ENCODE measurements at places on chromosomes 3 and 15.

DNA sequence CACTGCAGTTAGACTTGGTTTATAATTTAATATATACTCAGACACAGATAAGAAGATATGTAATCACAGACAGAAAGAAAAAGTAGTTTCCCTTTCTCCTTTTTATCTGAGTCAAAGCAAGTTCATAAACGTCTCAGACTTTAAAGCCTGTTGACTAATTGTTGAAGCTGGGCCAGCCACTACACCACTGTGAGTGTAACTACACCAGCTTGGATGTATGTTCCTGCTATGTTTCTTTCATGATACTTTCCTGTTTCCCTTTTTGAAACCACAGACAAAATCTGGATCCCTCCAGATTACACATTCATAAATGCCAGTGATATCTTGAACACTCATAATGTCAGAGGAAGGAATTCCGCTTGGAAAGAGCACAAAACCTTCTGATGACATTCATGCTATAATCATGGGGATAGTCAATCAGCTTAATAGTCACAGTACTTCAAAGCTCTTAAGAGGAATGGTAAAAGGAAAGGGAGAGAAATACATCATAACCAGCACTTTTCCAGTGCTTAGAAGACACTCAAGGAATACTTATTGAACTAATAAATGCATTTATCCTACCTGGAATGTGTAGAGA lies 32.0 kb downstream of the KCNMB2 start:
- no peak for DNase-seq

GRCh38 chr3:8441969-8442559 lies 59.6 kb upstream of the LMCD1 start:
- no peak for DNase-seq

GRCh38 chr3:45317710-45318109 lies 70.7 kb upstream of the LARS2 start:
- no peak for DNase-seq

DNA sequence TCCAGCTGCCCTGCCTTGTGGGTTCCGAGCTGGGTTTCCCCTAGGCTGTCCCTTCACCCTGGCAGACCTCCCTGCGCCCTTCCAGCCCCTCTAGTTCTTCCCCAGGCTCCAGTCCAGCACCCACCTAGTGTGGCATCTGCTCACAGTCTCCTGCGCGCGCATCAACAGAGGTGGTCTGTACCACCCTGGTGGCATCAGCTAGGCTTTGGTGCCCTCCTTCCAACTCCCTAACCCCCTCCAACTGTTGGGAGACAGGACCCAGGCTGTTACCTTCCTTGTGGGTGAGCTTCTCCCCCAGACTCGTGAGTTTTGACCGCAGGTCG lies 8.0 kb downstream of the CALML4 start:
- DNase-seq, result no peak

- no peak for DNase-seq
Observed at GRCh38 chr3:170992854-170993253, 33.7 kb downstream of the SLC2A2 start.

GRCh38 chr3:190593075-190593474 lies 79.2 kb downstream of the IL1RAP start:
- DNase-seq, result no peak

DNA sequence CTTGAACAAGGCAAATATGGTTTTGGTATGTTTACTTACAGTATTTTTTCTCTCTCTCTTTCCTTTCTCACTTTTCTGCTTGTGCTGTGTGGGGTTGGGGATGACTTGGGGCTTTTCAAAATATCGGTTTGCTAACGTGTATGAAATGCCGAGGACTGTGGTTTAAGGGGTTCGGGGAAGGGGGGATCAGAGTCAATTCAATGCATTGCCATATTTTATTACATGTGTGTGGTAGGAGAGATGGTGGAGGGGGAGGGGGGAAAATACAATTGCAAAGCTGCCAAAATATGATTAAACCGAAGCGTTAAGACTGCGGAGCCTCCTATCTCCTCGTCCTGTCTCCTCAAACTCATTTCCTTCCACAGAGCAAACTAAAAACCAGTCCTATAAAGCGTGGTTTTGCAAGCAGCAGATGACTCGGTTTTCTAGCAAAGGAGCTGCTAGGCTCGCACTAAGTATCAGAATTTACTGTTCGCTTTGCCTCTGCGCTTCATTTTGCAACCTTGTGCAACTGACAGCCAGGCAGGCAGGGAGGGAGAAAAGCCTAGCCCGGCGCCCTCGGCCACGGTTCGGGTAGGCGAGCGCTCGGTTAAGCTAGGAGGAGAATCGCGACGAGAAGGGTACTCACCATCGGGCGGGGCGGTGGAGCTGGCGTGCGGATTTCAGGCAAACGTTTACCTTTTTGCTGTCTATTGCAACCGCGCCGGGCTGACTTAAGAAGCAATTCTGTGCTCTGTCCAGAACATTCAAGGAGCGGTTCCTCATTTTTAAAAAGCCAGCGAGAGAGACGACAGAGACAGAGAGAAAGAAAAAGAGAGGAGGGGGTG lies 4.0 kb upstream of the NR2F2 start:
- peak; percentile 61 for DNase-seq

DNA sequence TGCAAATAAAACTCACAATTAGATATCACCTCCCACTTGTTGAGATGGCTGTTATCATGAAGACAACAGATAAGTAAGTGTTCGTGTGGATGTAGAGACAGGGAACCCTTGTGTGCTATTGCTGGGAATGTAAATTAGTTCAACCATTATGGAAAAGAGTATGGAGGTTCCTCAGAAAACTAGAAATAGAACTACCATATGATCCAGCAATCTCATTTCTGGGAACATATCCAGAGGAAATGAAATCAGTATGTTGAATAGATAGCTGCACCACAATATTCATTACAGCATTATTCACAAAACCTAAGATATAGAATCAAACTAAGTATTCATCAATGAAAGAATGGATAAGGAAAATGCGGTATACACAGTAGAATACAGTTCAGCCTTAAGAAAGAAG lies 418.7 kb upstream of the CNTN6 start:
- no peak for DNase-seq

DNA sequence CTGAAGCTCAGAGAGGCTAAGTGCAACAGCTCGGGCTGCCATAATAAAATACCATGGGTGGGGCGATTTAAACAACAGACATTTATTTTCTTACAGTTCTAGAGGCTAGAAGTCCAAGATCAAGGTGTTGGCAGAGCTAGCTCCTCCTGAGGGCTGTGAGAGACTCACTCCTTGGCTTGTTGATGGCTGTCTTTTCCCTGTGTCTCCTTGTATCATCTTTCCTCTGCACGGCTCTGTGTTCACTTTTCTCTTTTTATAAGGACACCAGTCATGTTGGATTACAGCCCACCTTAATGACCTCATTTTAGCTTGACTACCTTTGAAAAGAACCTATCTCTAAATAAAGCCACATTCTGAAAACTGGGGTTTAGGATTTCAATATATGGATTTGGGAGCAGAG lies 129.7 kb downstream of the RPL22L1 start:
- DNase-seq, result no peak

GRCh38 chr3:138327831-138328230 lies 1.8 kb downstream of the NME9 start:
- no peak for DNase-seq

DNA sequence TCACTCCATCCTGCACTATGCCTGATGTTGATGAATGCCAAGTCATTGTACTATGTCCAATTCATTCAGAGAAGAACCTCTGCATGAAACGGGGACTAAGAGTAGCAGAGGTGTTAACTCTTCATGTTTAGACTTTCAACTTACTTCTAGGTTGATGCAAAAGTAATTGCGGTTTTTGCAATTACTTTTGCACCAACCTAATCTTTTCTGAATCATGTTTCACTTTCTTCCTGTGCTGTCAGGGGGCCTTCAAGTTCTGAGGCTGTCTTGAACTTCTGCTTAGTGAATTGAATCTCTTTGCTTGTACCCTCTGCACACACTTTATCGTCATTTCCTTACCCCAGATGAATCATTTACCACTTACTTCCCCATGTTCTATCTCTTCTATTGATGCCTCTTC lies 636.2 kb downstream of the NAALADL2 start:
- DNase-seq, result no peak

- no peak for DNase-seq
Observed at GRCh38 chr15:39784125-39784524, 1.5 kb upstream of the FSIP1 start.

GRCh38 chr3:168002786-168003368 lies 92.8 kb downstream of the GOLIM4 start:
- no peak for DNase-seq

GRCh38 chr3:110343945-110344344 lies 727.7 kb upstream of the NECTIN3 start:
- no peak for DNase-seq

DNA sequence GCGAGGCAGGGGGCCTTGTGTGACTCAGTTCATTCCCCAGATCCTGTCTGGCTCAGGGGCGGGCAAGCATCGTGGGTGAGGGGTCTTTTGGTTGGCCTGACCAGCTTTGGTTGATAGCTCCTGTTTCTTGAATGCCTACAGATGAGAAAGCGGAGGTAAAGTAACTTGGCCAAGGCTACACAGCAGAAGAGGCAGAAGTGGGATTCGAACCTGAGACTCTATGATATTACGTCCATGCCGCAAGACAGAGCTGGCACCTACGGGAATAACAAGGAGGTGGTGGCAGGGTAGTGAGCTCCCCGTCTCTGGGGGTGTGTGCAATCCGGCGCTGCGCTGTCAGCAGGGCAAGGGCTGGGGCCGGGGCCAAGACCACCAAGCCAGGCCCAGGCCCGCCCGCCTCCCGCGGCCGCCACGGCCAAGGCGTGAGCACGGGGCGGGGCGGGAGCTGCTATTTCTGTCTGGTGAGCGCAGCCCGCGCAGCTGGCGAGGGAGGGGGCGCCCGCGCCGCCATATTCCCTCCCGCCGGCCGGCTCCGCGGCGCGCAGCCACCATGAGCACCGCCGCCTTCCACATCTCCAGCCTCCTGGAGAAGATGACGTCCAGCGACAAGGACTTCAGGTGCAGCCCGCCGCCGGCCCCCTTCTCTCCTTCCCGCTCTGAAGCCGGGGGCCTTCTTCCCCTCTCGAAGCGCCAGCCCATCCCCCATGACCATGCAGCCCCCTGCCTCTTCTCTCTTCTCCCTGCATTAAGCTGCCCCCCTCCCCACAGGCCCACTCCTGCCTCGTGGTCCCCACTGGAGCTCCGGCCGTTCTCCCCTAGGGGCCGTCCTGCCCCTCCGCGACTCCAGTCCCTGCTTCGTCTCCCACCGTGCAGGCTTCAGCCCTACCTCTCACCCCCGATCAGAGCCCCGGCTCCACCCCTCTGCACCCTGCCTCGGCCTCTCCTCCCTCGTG lies at the start of gene CAND2:
CAND2 (plus strand) TSS at position 510 of the 953 bp plus-strand sequence; CDS start at position 551, 41 bp downstream.
- no peak for DNase-seq

DNA sequence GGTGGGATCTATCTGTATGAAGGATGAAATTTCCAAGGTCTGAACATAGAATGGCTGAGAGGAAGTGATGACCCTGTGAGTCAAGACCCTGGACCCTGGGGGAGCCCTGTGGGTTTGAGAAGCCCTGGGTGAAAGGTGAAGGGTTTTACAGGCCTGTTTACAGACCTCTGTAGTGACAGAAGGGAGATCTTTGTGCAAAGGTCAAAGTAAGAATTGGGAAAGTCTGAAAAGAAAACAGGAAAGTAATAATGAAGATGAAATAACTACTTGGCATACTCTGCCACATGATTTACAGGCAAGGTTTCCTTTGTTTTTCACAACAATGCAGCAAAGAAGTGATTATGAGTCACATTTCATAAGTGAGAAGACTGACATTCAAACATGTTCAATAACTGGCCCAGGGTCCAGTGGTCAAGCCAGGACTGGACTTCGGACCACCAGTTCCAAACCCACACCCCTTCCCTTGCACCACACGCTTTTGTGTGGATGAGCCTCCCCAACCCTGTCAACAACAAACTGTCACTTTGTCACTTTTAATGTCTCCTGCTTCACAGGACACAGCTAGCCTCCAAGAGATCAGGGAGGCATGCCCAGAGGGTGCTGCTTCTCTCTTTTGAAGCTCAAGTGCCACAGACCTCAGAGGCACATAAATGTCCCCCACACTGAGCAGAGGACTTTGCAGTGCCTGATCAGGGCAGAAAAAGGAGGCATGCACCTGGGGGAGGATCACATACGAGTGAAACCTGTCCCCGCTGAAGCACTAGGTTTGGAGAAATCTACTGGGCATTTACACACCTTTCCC lies 21.5 kb downstream of the CD86 start:
- DNase-seq, result peak; percentile 46

GRCh38 chr3:130760922-130761321 lies 14.3 kb upstream of the PIK3R4 start:
- no peak for DNase-seq

GRCh38 chr3:148089171-148089570 lies 608.5 kb upstream of the AGTR1 start:
- peak; percentile 64 for DNase-seq

DNA sequence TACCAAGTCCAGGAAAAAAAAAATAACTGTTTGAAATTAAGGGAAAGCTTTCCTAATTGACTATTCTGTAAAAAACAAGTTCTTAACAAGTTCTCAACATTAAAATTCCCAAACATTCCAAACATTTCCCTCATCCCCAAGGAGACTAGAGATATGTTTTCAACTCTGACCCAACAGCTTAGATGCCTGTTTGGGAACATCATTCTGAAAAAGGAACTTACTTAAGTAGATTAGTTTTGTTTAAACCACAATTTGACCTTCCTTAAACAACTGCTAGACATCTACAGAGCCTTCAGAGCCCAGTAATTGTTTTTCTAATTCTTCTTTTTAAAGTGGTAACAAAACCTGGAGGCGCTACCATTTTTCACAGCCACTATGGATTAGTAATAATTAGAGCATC lies 12.8 kb downstream of the UBR1 start:
- DNase-seq, result no peak

DNA sequence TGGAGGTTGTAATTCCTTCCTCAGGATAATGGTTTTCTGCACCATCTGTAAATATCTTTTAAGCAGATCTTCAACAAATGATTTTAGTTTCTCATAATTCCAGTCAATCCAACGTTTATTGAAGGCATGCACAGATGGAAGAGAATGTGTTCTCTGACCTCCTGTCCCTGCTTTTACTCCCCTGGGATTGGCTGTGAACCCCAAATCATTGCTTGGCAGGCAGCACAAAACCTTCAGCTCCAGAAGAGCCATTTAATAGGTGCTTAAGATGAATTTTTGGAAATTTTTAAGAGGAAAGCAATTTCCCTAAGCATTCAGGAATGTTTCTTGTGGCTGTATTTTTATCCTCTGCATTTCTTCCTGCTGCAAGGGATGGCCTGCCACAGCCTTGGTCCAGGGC lies 25.5 kb upstream of the THSD4 start:
- no peak for DNase-seq

DNA sequence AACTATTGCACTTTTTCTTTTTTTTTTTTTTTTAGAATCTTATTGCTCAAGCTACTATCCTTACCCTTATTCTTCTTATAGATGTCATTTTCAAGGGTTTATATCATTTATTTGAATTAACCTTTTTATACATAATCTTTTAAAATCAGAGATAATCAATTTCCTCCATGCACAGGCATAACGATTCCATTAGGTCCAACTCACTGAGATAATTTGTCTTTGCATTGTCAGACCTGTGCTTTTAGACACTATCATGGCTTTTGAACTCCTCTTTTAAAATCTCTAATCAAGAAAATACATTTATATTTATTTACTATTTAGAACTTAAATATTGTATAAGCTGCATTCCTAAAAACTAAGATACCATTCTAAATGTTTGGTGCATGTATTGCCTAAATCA lies 1454.9 kb downstream of the ZPLD1 start:
- DNase-seq, result no peak

- no peak for DNase-seq
Observed at GRCh38 chr3:36866368-36866767, 78.5 kb downstream of the TRANK1 start.

GRCh38 chr3:10263646-10264363 lies 15.5 kb downstream of the TATDN2 start:
- DNase-seq, result no peak

GRCh38 chr3:98445949-98446406 lies 17.0 kb upstream of the OR5K1 start:
- DNase-seq, result no peak

GRCh38 chr3:14145670-14146380 lies 21.0 kb downstream of the TMEM43 start:
- DNase-seq, result no peak
